Activated T-cell treated with anti-CD3 and anti-CD28 coated beads, Interleukin-2, amount 50 U/mL, for 72 hours (primary cell): ENCODE measurements at places on chromosomes 4 and X. TPM values are rescaled to one million over a fixed set of nuclear protein-coding genes. Genes with fewer than 3 reads are reported as not detected.

PGM2 gene
- total RNA-seq = 40.2 TPM

MAGEA8 gene
- not detected for total RNA-seq

RNF212 gene
- 3.9 TPM for total RNA-seq

MTCP1 gene
- 33.1 TPM for total RNA-seq

SPATA18 gene
- total RNA-seq = not detected

HTN3 gene
- not detected for total RNA-seq

LAP3 gene
- total RNA-seq = 97.7 TPM

DSPP gene
- total RNA-seq = not detected

PASD1 gene
- not detected for total RNA-seq

DNA sequence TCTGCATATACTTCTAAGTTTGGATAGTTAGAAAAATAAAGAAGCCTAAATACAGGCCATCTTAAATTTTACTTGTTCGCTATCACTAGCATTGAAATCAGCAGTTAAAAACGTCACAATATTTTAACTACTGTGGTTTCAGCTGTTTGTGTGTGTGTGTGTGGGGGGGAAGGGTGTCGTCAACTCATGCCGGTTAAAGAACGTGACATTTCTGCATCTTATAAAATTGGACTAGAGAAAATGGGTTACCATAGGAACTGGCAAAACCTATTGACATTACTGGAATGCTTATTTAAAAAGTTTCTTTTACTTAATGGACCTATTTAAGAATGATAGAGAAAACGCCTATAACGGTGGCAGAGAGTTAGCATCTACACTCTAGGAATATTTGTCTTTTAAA lies 1.2 kb upstream of the CNKSR2 start:
- H3K4me3 ChIP-seq = peak overlapping the region; percentile 51
- no peak for DNase-seq
- H3K4me1 ChIP-seq = no peaks in the 10 kb centered on the region

DNA sequence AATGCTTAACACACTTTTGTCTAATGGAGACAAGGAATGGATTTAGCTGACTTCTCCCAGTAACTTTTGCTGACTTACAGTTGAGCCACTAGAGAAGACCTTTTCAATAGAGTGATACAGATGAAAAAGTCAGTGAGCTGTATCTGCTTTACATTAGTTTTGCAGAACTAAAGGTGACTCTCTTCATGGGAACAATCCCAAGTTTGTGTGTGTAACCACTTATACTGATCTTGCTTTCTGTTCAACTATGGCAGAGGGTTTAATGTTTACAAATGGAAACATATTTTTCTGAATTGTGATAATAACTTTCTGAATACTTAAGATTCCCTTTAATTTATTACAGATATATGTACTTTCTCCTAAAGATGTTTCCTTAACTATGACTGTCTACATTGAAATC lies 182.6 kb upstream of the PUDP start:
- peaks cover 7% of the 10 kb centered on the region for H3K36me3 ChIP-seq
- H3K4me1 ChIP-seq = no peaks in the 10 kb centered on the region
- H3K27ac ChIP-seq = no peak overlapping the region
- no peaks in the 10 kb centered on the region for H3K27me3 ChIP-seq
- no peak for DNase-seq

DNA sequence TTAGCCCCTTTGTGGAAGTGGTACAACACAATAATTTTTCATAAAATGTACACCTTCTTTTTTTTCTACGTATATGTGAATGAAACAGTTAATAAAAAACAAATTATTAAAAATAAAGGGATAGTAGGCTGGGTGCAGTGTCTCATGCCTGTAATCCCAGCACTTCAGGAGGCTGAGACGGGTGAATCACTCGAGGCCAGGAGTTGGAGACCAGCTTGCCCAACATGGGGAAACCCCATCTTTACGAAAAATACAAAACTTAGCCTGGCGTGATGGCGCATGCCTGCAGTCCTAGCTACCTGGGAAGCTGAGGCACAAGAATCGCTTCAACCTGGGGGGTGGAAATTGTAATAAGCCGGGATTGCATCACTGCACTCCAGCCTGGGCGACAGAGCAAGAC lies 244.9 kb downstream of the RAPGEF2 start:
- H3K27ac ChIP-seq = no peak overlapping the region
- H3K27me3 ChIP-seq = no peaks in the 10 kb centered on the region
- H3K36me3 ChIP-seq = peaks cover 7% of the 10 kb centered on the region
- no peak overlapping the region for H3K4me3 ChIP-seq
- no peak for DNase-seq

- no peak overlapping the region for H3K27ac ChIP-seq
- no peaks in the 10 kb centered on the region for H3K27me3 ChIP-seq
- H3K36me3 ChIP-seq = no peaks in the 10 kb centered on the region
- H3K4me1 ChIP-seq = no peaks in the 10 kb centered on the region
- DNase-seq = no peak
Measured at GRCh38 chr4:66647476-66647875, 897.8 kb downstream of the CENPC start.

GRCh38 chr4:6732441-6733357 lies 16.7 kb downstream of the BLOC1S4 start:
- no peak for DNase-seq
- H3K27me3 ChIP-seq = no peaks in the 10 kb centered on the region
- H3K27ac ChIP-seq = no peak overlapping the region
- H3K4me1 ChIP-seq = peaks cover 10% of the 10 kb centered on the region
- no peak overlapping the region for H3K4me3 ChIP-seq

DNA sequence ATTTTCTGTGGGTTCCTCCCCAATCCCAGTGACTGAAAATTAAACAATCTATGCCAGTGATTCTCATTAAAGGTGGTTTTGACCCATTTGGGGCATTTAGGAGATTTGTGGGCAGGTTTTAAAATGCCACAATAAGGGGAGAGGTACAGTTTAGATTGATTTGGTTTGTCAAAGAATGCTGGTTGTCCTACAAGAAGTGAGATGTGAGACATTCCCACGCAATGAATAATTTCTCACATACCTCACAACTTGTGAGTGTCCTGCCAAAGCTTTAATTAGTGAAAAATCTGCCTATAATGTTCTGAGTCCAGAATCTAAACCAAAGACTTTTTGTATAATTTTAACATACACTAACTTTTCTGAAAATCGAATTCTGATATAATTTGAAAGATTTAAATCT lies 199.4 kb downstream of the MAPK10 start:
- no peaks in the 10 kb centered on the region for H3K27me3 ChIP-seq
- no peak overlapping the region for H3K27ac ChIP-seq
- no peak for DNase-seq
- H3K4me3 ChIP-seq = no peak overlapping the region
- no peaks in the 10 kb centered on the region for H3K4me1 ChIP-seq
- no peaks in the 10 kb centered on the region for H3K36me3 ChIP-seq

DNA sequence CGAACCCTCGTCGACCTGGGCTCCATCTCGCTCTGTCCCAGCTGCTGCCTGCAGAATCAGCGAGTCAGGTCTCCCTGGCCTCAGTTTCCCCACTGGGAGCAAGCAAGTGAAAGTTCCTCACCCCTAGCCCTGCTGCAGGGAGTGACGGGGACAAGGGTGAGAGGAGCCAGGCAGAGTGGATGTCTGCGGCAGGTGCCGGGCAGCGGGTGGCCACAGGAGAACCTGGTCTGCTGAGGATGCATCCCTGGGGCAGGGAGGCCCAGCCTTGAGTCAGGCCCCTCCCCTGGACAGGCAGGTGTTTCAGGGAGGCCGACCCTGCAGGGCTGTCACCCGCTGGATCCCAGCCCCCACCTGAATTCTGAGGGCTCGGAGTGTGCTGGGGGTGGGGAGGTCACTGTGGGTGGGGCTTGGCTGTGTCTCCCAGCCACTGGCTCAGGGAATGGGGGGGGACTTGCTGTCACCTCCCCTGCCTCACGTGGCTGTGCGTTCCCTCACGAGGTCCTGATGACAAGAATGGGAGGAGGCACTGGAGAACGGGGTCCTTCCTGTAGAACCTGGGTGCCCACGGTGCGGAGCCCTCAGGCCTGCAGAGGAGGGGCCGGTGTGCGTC lies 33.2 kb downstream of the LRPAP1 start:
- no peak overlapping the region for H3K27ac ChIP-seq
- peaks cover 9% of the 10 kb centered on the region for H3K4me1 ChIP-seq
- no peak for DNase-seq
- H3K4me3 ChIP-seq = no peak overlapping the region
- H3K36me3 ChIP-seq = no peaks in the 10 kb centered on the region

DNA sequence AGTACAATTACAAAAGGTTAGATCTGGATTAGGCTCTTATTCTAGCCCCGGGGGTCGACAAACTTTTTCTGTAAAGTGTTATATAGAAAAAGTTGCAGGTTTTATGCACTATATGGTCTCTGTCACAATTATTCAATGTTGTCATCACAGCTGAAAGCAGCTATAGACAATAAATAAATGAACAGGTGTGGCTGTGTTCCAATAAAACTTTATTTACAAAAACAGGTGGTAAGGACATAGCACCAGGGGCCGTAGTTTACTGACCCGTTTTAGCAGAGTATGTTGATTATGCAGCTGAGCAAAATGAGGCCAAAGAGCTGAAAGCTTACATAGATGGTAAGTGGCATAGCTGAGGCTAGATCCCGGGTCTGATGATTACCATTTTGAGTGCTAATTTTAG lies 13.0 kb upstream of the CXorf38 start:
- DNase-seq = no peak
- no peaks in the 10 kb centered on the region for H3K27me3 ChIP-seq

DNA sequence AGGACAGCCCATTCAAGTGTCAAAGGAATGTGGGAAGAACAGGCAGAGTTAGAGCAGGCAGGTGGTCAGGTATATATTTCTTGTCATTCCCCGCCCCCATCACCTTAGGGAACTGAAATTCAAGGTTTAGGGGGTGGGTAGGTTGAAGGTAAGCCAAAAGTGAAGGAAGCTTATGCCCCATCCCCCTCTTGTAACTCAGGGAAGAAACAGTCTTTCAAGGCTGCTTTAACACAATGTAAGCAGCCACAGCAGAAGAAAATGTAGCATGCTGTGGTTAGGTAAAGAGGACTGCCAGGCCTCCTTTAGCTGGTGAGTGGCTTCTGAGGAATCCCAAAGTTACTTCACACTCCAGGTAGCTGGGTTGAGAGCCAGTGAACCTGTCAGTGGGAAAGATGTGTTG lies 122.3 kb downstream of the RS1 start:
- no peak overlapping the region for H3K4me3 ChIP-seq
- no peaks in the 10 kb centered on the region for H3K27me3 ChIP-seq
- no peak for DNase-seq

DNA sequence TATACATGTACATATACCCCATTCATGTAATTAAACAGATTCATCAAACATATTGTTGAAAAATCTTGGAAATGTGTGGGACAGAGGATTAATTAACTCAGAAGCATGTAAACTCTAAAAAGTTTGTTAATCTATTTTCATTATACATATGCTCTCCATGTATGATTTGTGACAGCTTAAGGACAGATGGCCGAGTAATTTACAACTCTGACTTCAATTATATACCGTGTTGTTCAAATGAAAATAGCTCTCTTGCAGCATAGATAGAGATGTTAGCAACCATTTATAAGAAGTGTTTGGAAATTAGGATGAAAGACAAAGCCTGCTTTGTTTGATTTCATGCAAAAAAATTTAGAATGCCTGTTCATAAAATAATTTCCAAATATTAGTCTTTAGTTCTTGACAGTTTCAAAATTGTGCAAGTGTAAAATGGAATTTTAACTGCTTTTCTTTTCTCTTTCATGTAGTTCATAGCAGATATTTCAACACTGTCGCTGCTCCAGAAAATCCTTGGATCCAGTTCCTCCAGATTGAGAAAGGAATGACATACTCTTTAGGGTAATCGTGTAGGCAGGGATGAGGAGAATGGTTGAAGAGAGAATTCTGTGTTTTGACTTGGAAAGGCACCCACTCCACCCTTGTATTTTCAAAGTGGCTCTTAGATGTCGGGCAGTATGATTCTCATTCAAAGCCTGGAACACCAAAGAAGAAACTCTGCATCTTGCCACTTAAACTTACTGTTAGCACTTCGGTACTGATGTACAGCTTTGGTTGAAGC lies 23.1 kb downstream of the AFF2 start:
- H3K27me3 ChIP-seq = peaks cover 33% of the 10 kb centered on the region
- H3K4me3 ChIP-seq = no peak overlapping the region
- H3K36me3 ChIP-seq = no peaks in the 10 kb centered on the region
- H3K4me1 ChIP-seq = no peaks in the 10 kb centered on the region
- no peak overlapping the region for H3K27ac ChIP-seq

GRCh38 chr4:112735474-112735951 lies 98.6 kb downstream of the LARP7 start:
- H3K4me1 ChIP-seq = peaks cover 25% of the 10 kb centered on the region
- no peaks in the 10 kb centered on the region for H3K36me3 ChIP-seq
- peaks cover 7% of the 10 kb centered on the region for H3K27me3 ChIP-seq

GRCh38 chrX:124231451-124231759 lies 101.1 kb upstream of the TEX13D start:
- H3K27ac ChIP-seq = no peak overlapping the region
- H3K4me1 ChIP-seq = peaks cover 25% of the 10 kb centered on the region
- H3K4me3 ChIP-seq = no peak overlapping the region
- no peak for DNase-seq
- no peaks in the 10 kb centered on the region for H3K36me3 ChIP-seq
- peaks cover 23% of the 10 kb centered on the region for H3K27me3 ChIP-seq

DNA sequence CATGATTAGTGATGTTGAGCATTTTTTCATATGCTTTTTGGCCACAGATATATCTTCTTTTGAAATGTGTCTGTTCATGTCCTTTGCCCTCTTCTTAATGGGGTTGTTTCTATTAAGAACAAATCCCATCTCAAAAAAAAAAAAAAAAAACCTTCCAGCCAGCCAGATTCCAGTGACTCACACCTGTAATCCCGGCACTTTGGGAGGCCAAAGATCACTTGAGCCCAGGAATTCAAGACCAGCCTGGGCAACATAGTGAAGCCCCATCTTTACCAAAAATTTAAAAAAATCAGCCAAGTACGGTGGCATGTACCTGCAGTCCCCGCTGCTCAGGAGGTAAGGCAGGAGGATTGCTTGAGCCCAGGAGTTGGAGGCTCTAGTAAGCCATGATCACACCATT lies 5.1 kb downstream of the RAB33B start:
- peaks cover 67% of the 10 kb centered on the region for H3K4me1 ChIP-seq
- H3K27ac ChIP-seq = no peak overlapping the region
- peaks cover 10% of the 10 kb centered on the region for H3K36me3 ChIP-seq
- no peaks in the 10 kb centered on the region for H3K27me3 ChIP-seq

- no peaks in the 10 kb centered on the region for H3K36me3 ChIP-seq
- no peaks in the 10 kb centered on the region for H3K4me1 ChIP-seq
- DNase-seq = no peak
Measured at GRCh38 chr4:19092797-19093196, 1071.2 kb upstream of the LCORL start.

DNA sequence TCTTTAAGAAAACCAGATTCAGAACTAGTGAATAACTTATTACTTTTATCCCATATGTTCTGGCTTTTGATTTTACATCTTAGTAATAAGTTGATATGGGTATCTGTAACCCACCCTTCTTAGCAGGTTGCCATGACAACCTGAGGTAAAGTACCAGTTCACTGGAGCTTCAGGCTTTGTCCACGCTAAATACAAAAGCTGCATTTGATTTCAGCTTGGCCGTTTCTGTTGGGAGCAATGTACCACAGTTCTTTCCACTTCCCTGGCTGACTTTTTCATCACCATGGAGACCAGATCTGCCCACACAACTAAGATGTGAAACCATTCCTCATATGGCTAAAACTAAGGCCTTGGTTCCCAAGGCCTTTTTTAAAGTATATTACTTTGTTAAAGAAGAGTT lies 26.1 kb downstream of the KLHL34 start:
- peaks cover 3% of the 10 kb centered on the region for H3K36me3 ChIP-seq
- DNase-seq = no peak
- no peaks in the 10 kb centered on the region for H3K4me1 ChIP-seq
- no peak overlapping the region for H3K4me3 ChIP-seq
- H3K27me3 ChIP-seq = no peaks in the 10 kb centered on the region
- H3K27ac ChIP-seq = no peak overlapping the region
